NCI-H1417 (cell line): ENCODE measurements at places on chromosomes 5 and 9.

DNA sequence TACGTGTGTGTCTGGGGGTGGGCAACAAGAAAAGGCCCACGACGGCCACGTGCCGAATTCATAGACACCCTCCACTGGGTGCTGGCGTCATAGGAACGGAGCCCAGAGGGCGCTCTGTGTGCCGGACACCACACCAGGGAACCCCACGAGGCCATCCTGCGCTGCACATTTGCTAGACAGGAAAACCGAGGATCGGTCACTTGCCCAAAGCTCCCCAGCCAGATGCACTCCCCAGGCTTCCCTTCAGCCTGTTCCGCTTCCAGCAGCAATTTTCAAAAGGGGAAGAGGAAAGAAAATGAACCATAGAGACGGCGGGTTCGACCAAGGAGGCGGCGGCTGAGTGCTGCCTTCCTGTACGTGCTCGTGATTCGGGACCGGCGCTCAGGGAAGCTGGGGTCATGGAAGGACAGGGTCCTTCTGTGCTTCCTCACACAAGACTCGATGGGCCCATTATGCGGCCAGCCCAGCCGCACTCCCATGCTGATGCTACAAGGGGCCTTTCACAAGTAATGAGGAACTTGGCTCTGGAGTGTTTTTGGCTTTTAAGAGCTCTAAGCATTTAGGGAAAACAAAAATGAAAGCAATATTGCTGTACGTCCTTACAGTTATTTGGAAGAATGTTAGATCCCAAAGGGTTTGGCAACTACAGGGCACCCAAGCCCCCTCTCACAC, 124.6 kb upstream of the SARDH start:
- no peak for DNase-seq

DNA sequence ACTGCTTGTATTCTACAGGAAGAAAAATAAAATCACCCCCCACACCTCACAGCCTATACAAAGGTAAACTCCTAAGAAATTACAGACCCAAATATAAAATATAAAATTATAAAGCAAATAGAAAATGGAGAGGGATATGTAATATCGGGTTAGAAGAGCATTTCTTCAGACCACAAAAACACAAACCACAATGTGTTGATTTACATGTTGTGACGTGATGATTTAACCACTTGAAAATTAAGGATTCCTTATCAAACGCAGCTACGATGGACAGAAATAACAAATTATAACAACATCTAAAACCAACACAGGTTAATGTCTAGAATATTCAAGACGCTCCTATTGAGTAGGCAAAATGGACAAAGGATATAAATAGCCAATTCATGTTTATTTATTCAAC, 26.3 kb downstream of the SSBP2 start:
- peak; percentile 2 for DNase-seq

GRCh38 chr5:173355561-173355960, 27.3 kb upstream of the STC2 start:
- DNase-seq, result no peak

- peak; percentile 1 for DNase-seq
Observed at GRCh38 chr5:117455236-117456233, 880.9 kb upstream of the SEMA6A start.

DNA sequence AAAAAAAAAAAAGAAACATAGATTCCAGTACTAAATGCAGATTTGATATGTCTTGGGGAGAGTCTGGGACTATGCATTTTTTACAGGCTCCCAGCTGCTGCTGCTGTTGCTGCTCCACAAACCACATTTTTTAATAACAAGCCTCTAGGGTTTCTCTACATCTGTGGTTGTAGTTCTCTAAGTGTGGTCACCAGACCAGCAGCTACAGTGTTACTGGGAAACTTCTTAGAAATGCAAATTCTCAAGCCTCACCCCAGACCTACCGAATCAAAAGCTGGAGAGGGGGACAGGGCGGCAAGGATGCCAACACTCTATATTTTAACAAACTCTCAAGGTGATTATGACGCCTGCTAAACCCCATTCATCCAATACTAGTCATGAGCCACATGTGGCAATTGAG, 293.4 kb upstream of the PTGER4 start:
- DNase-seq, result no peak

- no peak for DNase-seq
Observed at GRCh38 chr5:150498971-150499370, 9.0 kb upstream of the NDST1 start.

DNA sequence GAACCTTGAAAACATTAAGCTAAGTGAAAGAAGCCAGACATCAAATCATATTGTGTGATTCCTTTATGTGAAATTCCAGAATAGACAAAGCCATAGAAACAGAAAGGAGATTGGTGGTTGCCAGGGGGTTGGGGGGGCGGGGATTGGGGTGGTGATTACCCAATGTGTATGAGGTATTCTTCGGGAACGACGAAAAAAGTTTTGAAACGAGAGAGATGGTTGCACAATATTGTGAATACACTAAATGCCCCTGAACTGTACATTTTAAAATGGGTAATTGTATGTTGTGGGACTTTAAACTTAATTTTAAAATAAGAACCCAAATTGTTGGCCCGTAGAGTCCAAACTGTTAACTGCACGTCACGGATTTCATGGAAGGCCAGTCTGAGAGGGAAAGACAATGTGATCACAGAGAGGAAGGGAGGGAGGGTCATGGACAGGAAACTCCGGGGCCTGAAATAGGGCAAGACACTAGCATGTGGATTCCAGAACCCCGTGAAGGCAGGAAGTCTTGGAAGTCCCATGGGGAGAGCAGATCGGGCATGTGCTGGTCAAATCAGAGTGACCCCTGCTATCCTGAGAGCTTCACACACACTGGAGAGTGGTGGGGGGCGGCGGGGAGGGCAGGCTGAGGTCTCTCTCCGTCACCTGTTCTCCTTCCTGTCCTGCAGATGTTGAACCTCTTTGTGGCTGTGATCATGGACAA, 218.4 kb downstream of the CACNA1B start:
- no peak for DNase-seq

DNA sequence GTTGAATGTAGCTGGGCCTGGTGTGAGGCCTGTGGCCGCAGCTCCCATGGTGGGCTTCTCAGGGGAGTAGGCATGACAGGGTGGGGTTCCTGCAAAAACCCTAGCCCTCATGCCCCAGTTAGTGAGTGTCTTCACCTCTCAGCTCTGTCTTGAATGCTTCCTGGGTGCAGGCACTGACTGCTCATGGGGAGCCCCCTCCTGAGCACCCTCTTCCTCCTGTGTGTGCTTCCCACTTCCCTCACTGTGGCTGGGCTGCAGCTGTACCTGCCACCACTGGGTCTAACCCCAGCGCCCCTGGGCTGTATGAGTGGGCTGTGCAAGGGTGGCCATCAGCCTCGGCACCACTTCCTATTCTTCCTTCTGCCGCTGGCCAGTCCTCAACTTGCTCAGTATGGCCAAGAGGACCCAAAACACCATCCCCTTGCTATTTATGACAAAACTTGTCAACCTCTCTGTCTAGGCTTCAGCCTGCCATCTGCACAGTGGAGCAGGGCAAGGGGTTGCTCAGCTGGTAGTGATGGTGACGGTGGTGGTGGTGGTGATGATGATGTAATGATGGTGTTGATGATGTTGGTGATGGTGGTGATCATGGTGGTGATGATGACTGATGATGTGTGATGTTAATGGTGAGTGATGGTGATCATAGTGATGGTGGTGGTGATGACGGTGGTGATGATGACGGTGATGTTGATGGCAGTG, 67.5 kb downstream of the RXRA start:
- DNase-seq, result no peak

GRCh38 chr5:98130261-98131035, 643.0 kb upstream of the RGMB start:
- peak; percentile 56 for DNase-seq

GRCh38 chr9:110047955-110048402, 160.0 kb downstream of the C9orf152 start:
- DNase-seq, result peak; percentile 11

GRCh38 chr5:65840071-65840470, 86.3 kb upstream of the ERBIN start:
- no peak for DNase-seq

DNA sequence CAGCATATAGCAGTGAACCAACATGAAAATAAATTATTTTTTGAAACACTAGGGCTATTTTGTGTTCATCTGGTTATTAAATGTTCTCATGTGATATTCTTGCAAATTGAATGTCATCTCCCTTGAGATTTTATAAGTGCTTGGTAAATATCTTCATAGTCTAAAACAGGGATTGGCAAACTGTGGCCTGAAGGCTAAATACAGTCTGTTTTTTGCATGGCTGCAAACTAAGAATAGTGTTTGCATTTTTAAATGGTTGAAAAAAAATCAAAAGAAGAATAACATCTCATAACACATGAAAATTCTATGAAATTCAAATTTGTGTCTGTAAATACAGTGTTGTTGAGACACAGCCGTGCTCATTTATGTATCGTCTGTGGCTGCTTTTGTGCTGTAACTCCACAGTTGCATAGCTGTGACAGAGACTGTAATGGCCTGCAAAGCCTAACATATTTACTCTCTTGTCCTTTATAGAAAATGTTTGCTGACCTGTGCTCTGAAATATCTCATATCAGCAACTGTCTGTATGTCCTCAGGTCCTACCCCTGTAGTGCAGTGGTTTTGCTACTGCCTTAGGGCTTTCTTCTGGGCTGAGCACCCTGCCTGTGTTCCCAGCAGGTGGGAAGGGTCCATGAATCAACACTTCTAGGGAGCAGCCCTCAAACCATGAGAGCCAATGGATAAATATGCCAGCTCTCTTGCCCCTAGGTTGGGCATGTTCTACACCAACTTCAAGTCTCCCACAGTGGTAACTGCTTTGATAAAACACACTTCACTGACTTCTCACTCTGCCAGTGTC, 41.7 kb upstream of the ARRDC3 start:
- DNase-seq, result peak; percentile 68

- no peak for DNase-seq
Observed at GRCh38 chr9:116576386-116576785, 110.7 kb upstream of the TRIM32 start.
